ENCODE measurements at places on chromosomes 13 and 19. TPM values are rescaled to one million over a fixed set of nuclear protein-coding genes. Genes with fewer than 3 reads are reported as not detected.

DNA sequence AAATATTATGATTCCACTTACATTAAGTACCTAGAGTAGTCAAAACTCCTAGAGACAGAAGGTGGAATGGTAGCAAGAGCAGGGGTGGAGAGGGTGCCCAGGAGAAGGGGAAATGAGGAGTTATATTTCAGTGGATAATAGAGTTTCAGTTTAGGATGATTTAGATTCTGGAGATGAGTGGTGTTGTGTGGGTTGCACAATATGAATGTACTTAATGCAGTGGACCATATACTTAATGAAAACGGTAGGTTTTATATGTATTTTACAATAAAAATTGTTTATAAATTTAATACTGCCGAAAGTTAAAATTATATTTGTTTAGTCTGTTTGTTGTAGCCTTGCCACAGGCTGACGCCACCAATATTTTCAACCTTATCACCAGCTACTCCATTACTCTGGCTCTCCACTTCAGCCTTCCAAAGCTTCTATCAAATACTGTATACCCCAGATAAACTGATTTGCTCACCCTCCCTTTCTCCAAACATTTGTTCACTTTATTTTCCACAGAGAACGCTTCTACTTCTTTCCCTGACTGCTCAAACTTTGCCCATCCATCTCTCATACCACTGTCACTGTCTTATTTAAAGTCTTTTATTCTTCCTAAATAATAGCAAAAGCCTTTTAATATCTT lies 1.4 kb upstream of the RBM26 start:
- no peak for DNase-seq
- 0 out of 2 replicates have a peak, but pooled peaks cover under 1% of the 10 kb centered on the region for H3K27me3 ChIP-seq
- peaks cover 3% of the 10 kb centered on the region for H3K36me3 ChIP-seq
- H3K4me1 ChIP-seq, result peaks cover 16% of the 10 kb centered on the region
- peak overlapping the region; percentile 95 for H3K27ac ChIP-seq

DNA sequence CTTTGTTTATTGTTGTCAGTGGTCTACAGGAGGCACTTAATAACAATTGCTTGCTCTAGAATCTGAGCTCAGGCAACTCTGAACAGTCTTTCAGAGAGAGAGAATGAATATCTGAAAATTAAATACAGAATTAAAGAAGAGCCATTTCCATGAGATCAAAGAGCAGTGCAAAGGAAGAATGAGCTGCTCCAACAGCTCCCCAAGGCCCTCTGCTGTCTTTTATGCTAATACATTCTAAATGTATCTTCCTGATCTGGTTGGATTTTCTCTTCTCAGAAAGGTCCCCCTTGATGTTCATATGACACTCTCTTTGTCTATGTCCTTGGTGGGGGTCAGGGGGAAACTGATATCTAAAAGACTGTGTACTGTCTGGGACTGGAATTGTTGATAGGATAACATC lies 1029.6 kb downstream of the PCDH9 start:
- DNase-seq, result peak; percentile 15
- H3K4me3 ChIP-seq, result no peak overlapping the region
- H3K36me3 ChIP-seq, result no peaks in the 10 kb centered on the region
- no peak overlapping the region for H3K27ac ChIP-seq

DNA sequence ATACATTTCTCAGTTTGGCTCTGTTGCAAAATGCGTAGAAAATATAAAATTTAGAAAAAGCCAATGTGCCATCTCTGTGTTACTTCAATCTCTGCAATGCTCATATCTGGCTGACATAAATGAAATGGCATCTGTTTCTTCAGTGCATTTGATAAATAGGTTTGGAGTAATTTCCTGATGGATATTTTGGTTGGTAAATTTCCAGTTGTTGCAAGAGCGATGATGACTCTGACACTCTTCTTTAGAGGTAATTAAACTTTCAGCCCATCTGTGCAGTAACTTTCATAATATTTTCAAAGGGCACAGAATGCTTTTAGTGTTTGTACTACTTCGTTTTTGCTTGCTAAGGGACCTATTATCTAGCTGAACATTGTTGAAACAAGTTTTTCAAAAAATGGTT lies 1286.4 kb downstream of the PCDH9 start:
- peaks cover 22% of the 10 kb centered on the region for H3K4me1 ChIP-seq
- H3K27me3 ChIP-seq, result no peaks in the 10 kb centered on the region
- no peak overlapping the region for H3K27ac ChIP-seq
- H3K4me3 ChIP-seq, result no peak overlapping the region

The MBD3L3 gene
- not detected for total RNA-seq

- H3K4me3 ChIP-seq, result no peak overlapping the region
- no peaks in the 10 kb centered on the region for H3K27me3 ChIP-seq
- H3K27ac ChIP-seq, result no peak overlapping the region
These were observed 6.0 kb downstream of the RNASEH2B start for GRCh38 chr13:50915565-50915964.

- H3K27ac ChIP-seq, result no peak overlapping the region
- no peak overlapping the region for H3K4me3 ChIP-seq
- H3K4me1 ChIP-seq, result no peaks in the 10 kb centered on the region
- DNase-seq, result no peak
- H3K27me3 ChIP-seq, result peaks cover 2% of the 10 kb centered on the region
These were observed 204.1 kb upstream of the ZNF536 start for GRCh38 chr19:30167976-30168635.

DNA sequence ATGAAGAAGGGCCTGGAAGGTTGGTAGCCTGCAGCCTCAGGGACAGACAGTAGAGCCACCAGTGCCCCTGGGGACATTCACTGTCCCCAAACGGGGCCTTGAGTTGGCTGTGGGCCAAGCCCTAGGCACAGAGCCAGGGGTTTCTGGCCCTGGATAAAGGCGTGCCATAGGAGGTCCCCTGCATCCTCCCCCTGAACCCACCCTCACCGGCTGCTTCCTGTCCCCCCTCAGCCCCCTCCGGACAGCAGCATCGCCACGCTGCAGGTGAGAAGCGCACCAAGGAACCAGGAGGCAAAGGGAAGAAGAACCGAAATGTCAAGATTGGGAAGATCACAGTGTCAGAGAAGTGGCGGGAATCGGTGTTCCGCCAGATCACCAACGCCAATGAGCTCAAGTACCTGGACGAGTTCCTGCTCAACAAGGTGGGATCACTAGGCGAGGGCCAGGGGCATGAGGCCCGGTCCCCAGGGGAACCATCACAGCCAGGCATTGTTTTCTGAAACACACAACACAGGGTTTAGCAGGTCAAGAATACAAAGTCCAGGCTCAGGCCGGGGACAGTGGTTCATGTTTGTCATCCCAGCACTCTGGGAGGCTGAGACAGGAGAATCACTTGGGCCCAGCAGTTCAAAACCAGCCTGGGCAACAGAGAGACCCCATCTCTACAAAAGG lies 14.6 kb upstream of the USE1 start:
- H3K27ac ChIP-seq, result no peak overlapping the region
- no peaks in the 10 kb centered on the region for H3K4me1 ChIP-seq
- DNase-seq, result no peak

DNA sequence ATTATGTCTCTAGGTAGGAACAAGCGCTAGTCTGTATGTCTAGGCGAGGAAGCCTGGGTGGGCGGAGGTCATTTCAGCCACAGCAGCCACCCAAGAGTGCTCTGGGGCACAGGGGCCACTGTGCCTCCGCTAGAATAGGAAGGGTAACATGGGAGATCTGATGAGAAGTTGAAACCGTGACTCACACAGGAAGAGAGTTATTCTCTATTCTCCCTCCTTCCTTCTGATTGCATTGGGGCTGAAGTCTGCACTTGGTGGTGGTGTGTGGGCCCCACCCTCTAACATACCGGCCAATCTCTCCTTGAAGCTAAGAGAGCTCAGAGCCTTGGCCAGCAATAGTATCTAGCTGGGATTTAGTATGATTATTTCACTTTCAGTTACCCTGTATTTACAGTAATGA lies 20.3 kb upstream of the GGACT start:
- no peak for DNase-seq
- no peak overlapping the region for H3K27ac ChIP-seq
- H3K4me1 ChIP-seq, result no peaks in the 10 kb centered on the region
- peaks cover 2% of the 10 kb centered on the region for H3K27me3 ChIP-seq

The LSR gene
- 2.2 TPM for total RNA-seq

- no peaks in the 10 kb centered on the region for H3K36me3 ChIP-seq
- peak overlapping the region; percentile 90 for H3K27ac ChIP-seq
- peaks cover 49% of the 10 kb centered on the region for H3K4me1 ChIP-seq
- peak; percentile 65 for DNase-seq
- H3K4me3 ChIP-seq, result peak overlapping the region; percentile 77
These were observed 570.3 kb downstream of the PCDH9 start for GRCh38 chr13:66659701-66660467.

DNA sequence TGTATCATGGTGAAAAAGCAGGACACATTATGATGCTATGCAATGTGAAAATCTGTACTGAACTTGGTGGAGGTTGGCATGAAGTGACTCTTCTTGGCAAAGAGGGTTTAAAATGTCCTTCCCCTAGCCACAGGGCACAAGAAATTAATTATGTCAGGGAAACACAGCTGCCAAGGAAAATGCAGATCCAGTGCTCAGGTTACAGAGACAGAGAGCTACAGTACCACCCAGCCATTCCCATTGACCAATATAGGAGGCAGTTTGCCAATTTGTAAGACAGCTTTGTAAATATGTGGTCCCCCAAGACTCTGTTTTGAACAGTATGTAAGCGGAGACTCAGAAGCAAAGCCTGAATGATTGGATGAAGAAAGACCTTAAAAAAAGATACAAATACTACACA lies 69.4 kb upstream of the KLF12 start:
- no peak for DNase-seq
- no peaks in the 10 kb centered on the region for H3K27me3 ChIP-seq

- no peaks in the 10 kb centered on the region for H3K36me3 ChIP-seq
- peaks cover 6% of the 10 kb centered on the region for H3K27me3 ChIP-seq
- H3K27ac ChIP-seq, result peak overlapping the region; percentile 24
- H3K4me3 ChIP-seq, result no peak overlapping the region
These were observed 122.2 kb downstream of the KDM4B start for GRCh38 chr19:5091018-5091683.

Data from HFFc6 (cell line).